NCI-H1930 (cell line): ENCODE measurements at places on chromosomes 11 and 22.
A peak's percentile ranks its signal among the peaks of the same experiment; 100 is the strongest.

GRCh38 chr11:44899959-44900358 lies 50.7 kb downstream of the TP53I11 start:
- DNase-seq = peak; percentile 28

DNA sequence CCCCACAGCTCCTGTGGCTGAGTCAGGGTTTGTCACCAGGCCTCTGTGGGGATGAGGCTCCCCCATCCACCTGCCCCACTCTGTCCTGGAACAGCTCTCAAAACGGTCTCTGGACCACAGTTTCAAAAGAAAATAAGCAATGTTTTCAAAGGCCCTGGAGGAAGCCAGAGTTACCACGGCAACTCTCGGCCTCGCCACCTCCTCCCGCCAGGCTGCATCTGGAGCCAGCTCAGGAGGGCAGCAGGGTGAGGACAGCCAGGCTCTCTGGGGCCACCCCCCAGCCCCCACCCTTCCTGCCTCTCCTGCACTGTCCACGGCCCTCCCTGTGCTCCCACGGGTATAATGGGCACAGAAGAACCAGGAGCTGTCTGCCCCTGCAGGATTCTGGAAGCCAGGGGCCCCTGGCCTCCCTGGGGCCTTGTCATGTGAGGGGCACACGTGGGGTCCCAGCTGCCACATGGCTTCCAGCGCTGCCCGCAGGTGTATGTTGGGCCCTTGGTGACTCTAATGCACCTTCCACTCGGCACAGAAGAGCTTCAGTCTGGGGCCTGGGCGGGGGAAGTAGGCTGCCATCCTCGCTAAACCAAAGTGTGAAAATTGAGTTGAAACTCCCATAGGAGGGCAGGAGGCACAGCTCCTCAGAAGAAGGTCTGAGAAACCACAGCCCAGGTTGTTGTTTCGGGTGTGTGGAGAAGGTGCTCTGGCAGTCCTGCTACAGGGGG lies 10.3 kb downstream of the CD81 start:
- no peak for DNase-seq

- DNase-seq = no peak
Observed at GRCh38 chr11:83702796-83703195, 416.6 kb upstream of the CCDC90B start.

- DNase-seq = no peak
Observed at GRCh38 chr11:13318498-13319295, 41.1 kb downstream of the BMAL1 start.

DNA sequence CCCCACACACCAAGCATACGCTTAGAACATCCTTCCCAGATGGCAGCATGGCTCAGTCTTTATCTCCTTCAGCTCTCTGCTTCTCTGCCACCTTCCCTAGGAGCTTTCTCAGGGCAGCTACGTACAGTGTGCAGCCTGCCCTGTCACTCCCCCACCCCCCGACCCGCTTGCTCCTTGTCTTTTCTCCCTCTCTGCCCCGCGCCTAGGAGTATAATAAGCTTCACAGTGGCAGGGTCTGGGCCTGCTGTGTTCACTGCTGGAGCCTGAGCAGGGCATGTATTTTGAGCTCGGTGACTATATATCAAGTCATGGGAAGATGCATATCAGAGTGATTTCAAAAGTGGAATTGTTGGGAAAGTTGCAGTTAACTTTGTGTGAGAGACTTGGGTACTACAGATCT lies 55.8 kb upstream of the ADSL start:
- DNase-seq = no peak

DNA sequence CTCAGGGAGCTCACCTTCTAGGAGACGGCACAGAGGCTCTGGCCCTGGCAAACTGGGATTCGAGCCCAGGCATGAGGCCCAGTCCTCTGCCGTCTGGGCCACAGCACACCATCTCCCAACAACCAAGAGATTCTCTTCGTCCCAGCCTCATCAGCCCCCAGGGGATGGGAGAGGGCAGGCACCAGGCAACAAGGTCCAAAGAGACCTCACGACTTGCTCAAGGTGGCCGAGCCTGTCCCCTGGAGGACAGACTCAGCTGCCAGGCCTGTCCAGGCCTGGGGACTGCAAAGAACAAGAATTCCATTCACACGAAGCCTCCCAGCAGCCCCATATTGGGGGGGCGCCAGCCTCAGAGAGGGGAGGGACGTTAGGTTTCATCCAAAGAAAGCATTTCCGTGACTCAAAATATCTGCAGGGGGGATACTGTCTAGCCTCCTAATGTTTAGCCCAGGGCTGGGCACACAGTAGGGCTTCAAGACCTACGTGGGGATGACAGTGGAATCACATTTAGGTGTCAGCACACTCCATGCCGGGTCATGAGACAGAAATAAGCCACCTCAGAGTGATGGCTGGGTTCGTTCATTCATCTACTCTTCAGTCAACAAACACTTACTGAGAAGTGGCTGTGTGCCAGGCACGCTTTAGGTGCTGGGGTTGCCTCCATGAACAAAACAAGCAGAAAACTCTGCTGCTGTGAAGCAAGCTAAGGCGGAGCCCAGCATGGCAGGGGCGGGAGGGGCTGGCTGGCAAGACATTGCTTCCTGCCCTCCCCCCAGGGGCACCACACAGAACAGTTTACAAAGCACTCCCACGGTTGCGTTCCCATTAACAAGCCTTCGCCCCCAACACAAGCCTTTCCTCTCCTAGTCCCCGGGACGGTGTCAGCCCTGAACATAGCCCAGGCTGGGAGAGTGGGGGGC lies 1.2 kb downstream of the CARNS1 start:
- no peak for DNase-seq

GRCh38 chr11:85718991-85719807 lies 33.2 kb upstream of the CCDC89 start:
- no peak for DNase-seq

- no peak for DNase-seq
Observed at GRCh38 chr22:47406180-47406834, 643.9 kb downstream of the TBC1D22A start.

DNA sequence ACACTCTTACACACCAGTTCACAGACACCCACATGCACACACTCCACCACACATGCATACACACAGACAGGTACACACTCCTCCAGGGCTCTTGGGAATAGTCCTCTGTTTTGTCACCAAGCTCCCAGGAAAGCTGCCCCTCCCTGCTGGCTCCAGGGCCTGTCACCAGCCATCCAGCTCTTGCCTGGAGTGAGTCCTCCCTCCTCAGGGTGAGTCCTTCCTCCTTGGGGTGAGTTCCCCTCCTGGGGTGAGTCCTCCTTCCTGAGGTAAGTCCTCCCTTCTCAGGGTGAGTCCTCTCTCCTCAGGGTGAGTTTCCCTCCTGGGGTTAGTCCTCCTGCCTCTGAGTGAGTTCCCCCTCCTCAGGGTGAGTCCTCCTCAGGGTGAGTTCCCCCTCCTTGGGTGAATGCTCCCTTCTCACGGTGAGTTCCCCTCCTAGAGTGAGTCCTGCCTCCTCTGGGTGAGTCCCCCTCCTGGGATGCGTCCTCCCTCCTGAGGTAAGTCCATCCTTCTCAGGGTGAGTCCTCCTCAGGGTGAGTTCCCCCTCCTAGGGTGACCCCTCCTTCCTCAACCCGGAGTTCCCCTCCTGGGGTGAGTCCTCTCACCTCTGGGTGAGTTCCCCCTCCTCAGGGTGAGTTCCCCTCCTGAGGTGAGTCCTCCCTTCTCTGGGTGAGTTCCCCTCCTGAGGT lies 100.6 kb upstream of the FGF3 start:
- DNase-seq = no peak

- DNase-seq = no peak
Observed at GRCh38 chr22:20611418-20611817, 104.0 kb downstream of the MED15 start.

- DNase-seq = no peak
Observed at GRCh38 chr22:36027579-36027934, 1.1 kb downstream of the RBFOX2 start.

- no peak for DNase-seq
Observed at GRCh38 chr11:61951484-61952135, 1.5 kb downstream of the BEST1 start.

DNA sequence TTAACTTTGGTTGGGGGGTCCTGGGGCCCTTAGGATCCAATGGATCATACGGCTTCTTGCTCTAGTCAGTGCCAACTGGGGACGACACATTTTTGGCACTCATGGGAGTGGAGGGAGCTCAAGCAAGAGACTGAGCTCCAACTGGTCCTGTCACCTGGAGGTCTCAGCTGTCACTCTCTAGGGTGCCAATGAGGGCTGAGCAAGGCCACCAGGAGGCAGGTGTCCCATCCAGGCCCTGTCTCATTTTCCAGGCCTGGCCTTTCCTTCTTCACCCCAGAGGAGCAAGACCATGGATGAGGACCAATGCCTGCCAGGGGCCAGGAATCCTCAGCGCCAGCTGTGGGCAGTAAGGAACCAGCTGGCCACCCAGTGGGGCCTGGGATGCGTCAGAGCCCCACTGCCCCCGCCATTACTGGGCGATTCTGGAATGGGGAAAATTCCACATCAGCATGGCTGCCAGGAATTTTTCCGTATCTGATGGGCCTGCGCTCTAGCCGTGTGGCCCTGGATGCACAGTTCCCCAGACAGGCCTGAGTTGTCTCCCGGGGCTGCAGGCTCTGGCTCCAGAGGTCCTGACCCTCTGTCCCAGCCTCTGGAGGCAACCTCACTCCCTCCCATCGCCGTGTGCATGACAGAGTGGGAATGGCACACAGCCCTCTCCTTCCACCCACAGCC lies 669 bp upstream of the GAL3ST1 start:
- peak; percentile 23 for DNase-seq

GRCh38 chr11:13033760-13034533 lies 24.8 kb downstream of the RASSF10 start:
- peak; percentile 17 for DNase-seq

GRCh38 chr22:39498368-39498767 lies 3.7 kb upstream of the MIEF1 start:
- no peak for DNase-seq

- no peak for DNase-seq
Observed at GRCh38 chr11:8793114-8793777, 110.7 kb downstream of the RPL27A start.

DNA sequence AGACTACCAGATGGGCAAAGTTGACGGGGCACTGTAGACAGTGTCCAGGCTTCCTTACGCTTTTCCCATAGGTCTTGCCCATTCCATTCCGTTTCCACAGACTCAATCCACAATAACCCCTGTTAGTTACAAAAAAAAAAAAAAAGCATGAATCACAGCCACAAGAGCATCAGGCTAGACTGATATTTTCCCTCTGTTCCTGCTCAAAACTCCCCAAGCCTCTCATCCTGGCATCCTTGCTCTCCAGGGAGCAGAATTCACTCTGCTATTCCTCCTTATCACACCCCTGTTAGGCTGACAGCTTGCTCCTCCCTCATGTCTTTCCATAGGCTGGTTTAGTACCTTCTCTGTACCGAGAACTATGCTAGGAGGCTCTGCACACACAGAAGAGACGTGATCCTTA lies 42.2 kb downstream of the TMEM123 start:
- no peak for DNase-seq

DNA sequence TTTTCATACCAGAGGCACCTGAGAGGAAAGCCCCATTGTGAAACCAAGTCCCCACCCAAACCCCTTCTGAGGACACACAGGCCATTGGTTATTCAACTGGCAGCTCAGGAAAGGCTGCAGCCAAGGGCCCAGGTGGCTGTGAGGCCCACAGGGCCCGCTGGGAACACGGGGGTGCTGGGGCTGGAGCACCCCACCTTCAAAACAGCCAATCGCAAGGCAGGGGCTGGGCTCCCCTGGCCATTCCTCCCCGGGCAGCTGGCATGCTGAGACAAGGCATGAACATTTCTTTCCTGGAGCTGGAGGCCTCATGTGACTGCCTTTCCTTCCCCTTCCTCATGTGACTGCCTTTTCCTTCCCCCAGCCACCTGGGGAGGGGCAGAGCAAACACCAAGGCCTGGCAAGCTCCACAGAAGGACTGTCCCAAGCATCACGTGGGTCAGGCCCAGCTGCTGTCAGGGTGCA lies 76.9 kb downstream of the PIWIL3 start:
- DNase-seq = no peak

DNA sequence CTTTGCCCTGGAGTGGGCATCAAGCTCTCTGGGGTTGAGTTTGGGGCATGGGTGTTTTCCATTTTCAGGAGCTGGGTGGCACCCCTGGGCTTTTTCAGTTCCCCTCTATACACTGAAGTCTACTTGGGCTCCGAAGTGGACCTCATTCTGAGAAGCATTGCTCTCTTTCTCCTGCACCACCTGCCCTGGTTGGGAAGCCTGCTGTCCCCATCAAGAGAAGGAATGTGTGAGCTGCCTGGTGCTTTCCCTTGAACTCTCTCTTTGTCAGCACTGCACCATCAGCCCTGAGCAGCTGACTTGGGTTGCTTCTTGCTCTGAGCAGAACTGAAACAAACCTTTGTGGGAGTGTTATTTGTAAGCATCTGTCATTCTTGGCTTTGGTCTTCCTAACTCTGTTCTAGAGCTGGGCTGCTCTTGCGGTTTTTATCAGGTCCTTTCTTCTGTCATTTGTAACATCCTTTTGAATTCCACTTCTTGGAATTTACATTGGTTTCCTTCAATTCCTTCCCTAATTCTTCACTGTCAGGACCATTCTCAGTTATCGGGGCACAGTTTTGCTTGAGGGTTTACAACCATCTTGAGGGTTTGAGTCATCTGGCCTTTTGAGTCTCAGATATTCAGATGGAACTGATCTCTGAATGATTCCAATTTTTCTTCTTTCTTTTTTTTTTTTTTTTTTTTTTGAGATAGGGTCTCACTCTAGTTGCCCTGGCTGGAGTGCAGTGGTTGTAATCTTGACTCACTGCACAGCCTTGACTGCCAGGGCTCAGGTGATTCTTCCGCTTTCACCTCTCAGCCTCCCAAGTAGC lies 20.5 kb downstream of the UBE2L3 start:
- DNase-seq = no peak

- no peak for DNase-seq
Observed at GRCh38 chr11:29166306-29166705, 850.5 kb downstream of the KCNA4 start.

- no peak for DNase-seq
Observed at GRCh38 chr11:115144914-115145313, 359.3 kb downstream of the CADM1 start.

DNA sequence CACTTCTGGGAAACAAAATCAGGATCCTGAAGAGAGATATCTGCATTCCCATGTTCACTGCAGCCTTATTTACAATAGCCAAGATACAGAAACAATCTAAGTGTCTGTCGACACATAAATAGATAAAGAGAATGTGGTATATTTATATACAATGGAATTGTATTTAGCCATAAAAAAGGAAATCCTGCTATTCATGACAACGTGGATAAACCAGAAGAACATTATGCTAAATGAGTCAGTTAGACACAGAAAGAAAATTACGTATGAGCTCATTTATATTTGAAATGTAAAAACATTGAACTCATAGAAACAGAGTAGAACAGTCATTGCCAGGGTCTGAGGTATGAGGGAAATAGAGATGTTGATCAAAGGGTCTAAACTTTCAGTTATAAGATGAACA lies 6.1 kb downstream of the MRPL17 start:
- DNase-seq = no peak

- no peak for DNase-seq
Observed at GRCh38 chr22:31436132-31436531, 36.7 kb downstream of the DRG1 start.

DNA sequence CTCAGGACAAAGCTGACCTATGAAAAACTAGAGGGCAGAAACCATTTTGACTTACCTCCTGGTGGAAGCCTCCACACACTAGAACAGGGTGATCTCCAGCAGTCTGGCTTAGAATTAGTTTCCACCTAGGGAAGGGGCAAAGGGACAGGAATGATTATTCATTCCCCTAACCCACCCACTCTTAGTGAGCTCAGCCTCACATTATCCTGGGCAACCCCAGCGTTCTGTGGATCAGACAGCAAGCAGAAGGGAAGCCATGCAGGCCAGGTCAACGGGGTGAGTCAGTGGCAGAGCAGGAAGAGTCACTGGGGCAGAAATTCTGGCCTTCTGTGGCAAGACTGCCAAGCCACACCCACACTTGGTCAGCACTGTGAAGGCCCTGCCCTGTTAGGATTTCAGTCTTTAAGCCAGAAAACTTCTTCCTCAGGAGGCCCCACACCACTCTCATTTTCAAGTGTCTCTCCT lies 10.5 kb downstream of the NUMA1 start:
- DNase-seq = no peak
